Memory B cell (primary cell): ENCODE measurements at places on chromosomes 13 and 19.

GRCh38 chr13:111515307-111515617 is 194.8 kb downstream of the TEX29 start:
- DNase-seq = no peak

DNA sequence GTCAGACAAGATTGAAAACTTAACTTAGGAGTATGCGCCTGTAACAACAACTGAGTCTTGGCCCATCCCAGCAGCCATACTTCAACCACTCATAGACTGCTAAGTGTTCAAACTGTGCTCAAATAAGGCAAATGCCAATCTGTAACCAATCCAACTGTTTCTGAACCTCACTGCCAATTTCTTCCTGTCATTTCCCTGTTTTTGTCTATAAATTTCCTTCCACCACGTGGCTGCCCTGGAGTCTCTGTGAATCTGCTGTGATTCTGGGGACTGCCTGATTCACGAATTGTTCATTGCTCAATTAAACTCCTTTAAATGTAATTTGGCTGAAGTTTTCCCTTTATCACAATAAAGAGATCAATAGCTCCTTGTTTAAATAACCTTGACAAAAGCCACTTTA is 50.8 kb upstream of the FREM2 start:
- no peak for DNase-seq

DNA sequence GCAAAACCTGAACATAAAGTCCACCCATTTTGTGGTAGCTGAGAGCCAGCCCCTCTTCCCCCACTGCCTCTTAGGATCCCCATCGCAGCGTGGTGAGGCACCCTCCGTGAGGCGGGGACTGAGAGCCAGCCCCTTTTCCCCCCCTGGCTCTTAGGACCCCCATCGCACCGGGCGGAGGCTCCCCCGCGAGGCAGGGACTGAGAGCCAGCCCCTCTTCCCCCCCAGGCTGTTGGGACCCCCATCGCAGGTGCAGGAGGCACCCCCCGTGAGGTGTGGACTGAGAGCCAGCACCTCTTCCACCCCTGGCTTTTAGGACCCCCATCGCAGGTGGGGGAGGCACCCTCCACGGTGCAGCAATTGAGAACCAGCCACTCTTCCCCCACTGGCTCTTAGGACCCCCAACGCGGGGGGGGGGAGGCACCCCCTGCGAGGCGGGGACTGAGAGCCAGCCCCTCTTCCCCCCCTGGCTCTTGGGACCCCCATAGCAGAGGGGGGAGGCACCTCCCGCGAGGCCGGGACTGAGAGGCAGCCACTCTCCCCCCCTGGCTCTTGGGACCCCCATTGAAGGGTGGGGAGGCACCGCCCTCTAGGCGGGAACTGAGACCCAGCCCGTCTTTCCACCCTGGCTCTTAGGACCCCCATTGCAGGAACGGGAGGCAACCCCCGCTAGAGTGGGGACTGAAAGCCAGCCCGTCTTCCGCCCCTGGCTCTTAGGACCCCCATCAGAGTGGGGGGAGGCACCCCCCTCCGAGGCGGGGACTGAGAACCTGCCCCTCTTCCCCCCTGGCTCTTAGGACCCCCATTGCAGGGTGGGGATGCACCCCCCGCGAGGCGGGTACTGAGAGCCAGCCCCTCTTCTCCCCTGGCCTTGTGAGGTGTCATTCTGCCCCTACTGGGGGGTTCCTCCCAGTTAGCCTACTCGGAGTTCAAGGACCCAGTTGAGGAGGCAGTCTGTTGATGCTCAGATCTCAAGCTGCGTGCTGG is 366.4 kb upstream of the SPRY2 start:
- no peak for DNase-seq

DNA sequence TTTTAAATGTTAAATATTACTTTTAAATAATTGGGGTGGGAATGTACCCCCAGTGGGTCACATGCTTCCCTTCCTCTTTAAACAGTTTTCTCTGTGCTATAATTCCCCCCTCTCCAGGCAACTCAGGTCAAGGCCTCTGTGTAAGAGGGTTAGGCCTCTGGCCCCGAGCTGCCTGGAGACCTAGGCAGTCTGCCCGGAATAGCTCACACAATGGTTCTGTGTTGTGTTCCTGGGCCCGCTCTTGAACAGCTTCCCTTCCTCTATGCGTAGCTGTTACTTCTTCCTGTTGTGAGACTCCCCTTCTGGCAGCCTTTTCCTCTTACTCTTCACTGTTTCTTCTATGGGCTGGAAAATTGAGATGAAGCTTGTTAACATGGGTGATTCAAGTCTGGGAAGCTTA is 14.8 kb upstream of the ZNF492 start:
- no peak for DNase-seq

- no peak for DNase-seq
Observed at GRCh38 chr13:102751886-102752285, 21.7 kb downstream of the TEX30 start.

DNA sequence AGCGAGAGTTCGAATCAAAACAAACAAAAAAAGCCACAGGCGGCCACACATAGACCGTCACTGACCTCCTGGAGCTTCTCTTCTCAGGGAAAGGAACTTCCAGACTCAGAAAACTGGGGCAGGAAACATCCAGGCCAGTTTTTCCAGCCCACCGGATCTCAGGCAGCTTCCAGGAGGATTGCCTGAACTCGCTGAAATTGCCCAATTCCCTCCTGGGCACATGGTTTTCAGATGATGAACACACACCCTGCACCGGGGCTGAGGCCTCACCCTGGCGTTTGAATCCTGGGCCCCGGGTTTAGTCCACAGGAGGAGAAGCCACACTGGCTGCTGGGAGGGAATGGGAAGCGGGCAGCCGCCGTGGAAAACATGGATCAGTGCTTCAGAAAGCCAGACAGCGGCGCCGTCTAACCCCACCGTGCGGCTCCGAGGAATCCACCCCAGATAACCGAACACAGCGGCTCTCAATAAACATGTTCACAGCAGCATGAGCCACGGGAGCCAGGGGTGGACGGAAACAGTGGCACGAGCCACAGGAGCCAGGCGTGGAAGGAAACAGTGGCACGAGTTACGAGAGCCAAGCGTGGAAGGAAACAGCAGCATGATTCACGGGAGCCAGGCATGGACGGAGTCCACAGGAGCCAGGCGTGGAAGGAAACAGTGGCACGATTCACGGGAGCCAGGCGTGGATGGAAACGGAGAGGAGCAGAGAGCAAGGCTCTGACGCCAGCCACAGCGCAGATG is 18.2 kb upstream of the PTBP1 start:
- DNase-seq = no peak

DNA sequence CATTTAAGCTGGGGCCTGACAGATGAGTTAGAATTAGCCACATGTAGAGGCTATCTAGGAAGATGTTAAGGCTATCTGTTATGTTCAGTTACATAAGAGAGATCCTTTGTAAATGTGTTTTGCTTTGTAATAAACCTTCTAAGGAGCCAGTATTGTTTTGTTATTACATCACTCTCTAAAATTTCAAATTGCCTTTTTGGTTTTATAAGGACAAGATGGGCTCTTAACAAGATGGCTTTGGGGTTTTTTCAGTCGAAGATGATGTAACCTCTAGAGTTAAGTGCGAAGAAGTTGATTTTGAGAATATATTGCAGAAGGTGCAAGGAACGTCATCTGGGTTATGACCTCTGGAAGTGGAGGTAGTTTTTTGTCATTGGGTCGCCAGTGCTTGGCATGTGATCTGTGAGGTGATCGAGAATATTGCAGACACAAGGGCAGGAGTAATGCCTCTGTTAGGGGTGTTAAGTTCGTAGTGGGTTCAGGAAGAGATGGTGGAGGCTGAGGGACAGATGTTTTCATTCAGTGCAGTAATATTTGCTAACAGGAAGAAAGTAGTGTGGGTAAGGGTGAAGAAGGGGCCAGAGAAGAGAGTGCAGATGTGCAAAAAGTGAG is 12.7 kb downstream of the LSM14A start:
- DNase-seq = no peak

- no peak for DNase-seq
Observed at GRCh38 chr13:51043310-51043709, 67.8 kb downstream of the C13orf42 start.

- DNase-seq = no peak
Observed at GRCh38 chr13:84528408-84529070, 646.3 kb upstream of the SLITRK1 start.

DNA sequence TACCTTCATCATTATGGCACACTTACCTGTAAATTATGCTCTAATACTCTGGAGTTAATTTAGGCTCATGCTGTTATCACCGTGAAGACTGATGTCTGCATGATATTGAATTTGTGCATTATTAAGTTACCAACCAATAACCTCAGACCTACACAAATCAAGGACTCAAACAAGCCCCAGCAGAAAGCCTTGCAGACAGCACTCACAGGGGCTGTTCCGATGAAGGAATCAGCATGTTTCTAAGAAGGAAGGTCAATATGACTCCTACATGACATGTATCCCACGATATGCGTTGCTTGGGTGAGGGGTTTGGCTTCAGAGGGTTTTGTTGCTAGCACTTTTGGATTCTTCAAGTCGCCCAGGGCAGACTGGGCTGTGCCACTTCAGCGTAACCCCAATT is 1071.2 kb upstream of the SLC10A2 start:
- DNase-seq = no peak

GRCh38 chr19:16645140-16645539 is 14.8 kb downstream of the SMIM7 start:
- no peak for DNase-seq

DNA sequence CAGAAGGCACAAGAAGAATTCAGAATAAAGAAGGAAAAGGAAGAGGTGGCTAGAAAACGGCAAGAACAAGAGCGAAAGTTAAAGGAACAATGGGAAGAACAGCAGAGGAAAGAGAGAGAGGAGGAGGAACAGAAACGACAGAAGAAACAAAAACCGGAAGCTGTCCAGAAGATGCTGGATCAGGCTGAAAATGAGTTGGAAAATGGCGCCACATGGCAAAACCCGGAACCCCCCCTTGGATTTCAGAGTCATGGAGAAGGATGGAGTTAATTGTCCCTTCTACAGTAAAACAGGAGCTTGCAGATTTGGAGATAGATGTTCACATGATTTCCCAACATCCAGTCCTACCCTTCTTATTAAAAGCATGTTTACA is 6.7 kb downstream of the CD209 start:
- no peak for DNase-seq

GRCh38 chr13:71056581-71056980 is 810.4 kb downstream of the DACH1 start:
- no peak for DNase-seq

DNA sequence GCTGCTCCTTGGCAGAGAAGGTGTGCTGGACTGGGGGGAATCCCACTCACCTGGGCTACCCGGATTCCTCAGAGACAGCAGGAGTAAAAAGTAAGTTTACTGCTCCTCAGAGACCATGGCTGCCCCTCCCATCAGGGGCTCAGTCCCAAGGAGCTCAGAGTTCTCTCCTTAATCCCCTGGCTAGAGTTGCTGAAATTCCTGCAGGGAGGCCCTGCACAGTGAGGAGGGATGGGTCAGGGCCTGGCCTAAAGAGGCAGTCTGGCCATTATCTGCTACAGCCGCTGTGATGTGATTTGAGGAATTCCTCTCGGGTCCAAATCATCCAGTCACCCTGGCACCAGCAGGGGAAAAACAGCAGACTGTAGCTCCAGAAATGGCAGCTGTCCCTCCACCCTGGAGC is 502.5 kb downstream of the PCDH17 start:
- no peak for DNase-seq

DNA sequence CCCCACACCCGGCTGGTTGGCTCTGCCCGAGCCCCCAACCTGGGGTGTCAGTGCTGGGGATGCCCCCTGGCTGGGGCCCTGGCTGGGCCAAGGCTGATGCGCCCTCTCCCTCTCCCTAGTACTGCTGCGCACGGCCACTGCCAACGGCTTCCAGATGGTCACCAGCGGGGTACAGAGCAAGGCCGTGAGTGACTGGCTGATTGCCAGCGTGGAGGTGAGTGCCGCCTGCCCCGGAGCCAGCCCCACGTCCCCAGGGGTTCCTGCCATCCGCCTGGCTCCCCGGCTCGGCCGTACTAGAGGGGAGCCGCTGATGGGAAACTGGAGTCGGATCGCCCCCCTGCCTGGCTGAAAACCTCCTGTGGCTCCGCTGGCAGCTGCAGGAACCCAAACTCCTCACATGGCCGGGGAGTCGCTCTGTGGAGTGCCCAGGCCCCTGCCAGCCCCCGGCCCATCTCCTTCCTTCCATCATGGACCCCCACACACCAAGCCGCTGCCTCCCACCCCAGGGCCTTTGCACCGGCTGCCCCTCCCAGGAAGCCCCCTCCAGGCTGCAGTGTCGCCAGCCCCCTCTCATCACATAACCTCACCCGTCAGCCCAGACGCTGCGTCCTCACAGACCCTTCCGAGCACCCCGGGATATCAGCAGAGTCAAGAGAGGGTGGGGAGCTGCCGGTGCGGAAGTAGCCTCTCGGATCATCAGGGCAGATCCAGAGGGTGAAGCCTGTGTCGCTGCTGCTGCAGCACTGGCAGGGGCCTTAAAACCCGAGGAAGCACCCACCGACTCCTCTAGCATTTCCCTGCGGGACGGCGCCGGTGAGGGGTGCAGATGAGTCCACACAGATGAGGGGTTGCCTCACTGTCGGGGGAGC is 10.6 kb downstream of the NCLN start:
- DNase-seq = no peak

DNA sequence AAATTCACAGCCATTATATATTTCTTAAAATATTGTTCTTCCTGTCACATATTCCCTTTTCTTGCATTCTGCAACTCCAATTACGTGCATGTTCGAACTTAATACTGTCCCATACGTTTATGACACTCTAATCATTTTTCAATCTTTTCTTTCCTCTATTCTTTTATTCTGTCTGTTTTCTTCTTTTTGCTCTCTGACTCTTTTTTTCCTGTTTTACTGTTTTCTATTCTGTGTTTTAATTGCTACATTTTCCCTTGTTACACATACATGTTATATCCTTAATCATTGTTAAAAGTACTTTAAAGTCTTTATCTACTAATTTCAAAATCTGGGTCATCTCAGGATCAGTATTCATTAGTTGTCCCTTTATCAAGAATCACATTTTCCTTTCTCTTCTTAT is 1149.1 kb upstream of the PCDH20 start:
- DNase-seq = no peak

DNA sequence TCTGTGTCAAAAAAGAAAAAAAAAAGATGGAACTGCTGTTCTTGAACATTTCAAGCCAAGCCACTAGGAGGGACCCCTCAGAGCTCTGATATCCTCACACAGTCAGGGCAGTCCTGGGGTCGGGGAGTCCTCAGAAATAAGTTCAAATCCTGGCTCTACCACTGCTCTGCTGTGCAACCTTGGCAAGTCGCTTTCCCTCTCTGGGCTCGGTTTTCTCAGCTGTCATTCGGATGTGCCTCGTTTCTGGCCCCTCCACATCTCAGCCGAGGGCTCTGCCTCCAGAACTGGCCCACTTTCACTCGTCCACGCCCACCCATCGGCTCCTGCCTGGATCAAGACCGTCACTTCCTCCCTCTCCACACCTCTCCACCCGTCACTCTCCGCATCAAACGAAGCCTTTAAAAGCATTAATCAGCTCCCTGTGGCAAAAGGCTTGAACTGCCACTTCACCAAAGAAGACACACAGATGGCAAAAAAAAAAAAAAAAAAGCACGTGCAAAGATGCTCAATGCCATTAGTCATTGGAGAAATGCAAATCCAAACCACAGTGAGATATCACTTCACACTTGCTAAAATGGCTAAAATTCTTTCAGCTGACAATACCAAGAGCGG is 7.4 kb upstream of the ZNRF4 start:
- DNase-seq = no peak
